ENCODE measurements at places on chromosomes 7 and 10. TPM values are rescaled to one million over a fixed set of nuclear protein-coding genes. Genes with fewer than 3 reads are reported as not detected.

FAM131B gene
- total RNA-seq = 79.7 TPM

GIMAP2 gene
- 1.5 TPM for total RNA-seq

DGKB gene
- 3.9 TPM for total RNA-seq

AMPH gene
- 47.0 TPM for total RNA-seq

MET gene
- total RNA-seq = 1.7 TPM
